ENCODE measurements at places on chromosomes 6 and 20. TPM values are rescaled to one million over a fixed set of nuclear protein-coding genes. Genes with fewer than 3 reads are reported as not detected.
A peak's percentile ranks its signal among the peaks of the same experiment; 100 is the strongest.

The CDH4 gene
- 0.05 TPM for total RNA-seq

The UBE2C gene
- 0.91 TPM for total RNA-seq

The PGC gene
- total RNA-seq = not detected

The SOX18 gene
- 30.5 TPM for total RNA-seq

The RNF5 gene
- total RNA-seq = 76.0 TPM

- no peak for DNase-seq
Measured at GRCh38 chr6:73710948-73711347, 14.9 kb downstream of the CD109 start.

DNA sequence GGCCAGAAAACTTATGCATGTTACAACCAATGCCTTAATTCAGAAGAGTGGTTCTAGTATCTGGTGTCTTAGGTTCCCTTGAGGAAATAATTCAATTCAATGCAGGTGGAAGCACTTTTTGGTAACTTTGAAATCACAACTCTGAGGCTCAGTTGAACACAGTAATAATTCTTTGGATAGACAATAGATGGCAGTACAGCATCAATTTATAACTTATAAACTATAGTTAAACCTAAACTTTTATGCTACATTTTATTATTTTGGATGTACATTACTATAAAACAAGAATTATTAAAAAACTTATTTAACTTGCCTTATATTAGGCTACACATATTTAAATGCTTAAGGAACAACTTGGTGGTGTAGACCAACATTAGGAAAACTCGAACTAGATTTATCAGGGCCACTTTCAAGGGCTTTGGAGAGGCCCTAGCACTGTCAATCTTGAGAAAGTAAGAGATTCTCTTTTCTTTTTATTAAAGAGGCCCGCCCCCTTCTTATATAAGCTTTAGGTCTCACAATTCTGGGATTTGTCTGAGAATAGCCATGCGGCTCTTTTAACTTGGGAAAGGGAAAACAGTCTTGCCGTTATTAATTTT lies 85.9 kb downstream of the CRYBG1 start:
- no peak for DNase-seq

DNA sequence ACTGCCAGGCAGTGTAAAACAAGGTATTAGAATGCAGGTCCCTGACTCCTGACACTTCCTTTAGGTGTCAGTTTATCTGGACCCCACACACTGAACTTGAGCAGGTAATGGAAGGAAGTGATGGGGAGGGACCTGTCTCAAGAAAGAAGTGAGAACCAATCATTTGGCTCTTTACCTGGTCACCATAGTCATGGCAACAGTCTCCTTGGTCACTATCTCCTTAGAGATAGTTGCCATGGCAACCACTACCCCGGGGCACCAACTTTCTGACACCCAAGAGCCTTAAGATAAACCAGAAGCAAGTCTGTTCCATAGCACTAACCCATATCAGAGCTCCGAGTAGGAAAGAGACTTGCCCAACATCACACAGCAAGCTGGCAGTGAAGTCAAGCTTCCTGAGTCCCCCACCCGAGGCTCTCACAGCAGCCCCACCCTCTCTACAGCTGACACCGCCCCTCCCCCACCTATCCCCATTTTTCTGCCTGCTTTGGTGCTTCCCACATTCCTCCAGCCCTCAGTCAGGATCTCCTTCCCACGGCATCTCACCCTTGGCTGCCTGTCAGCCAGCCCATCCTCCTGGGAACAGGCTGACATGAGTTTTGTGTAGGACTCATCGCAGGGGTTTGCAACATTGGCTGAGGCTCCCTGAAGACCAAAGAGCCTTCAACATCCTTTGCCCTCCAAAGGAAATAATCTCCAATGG lies 16.3 kb upstream of the HM13 start:
- peak; percentile 65 for DNase-seq

DNA sequence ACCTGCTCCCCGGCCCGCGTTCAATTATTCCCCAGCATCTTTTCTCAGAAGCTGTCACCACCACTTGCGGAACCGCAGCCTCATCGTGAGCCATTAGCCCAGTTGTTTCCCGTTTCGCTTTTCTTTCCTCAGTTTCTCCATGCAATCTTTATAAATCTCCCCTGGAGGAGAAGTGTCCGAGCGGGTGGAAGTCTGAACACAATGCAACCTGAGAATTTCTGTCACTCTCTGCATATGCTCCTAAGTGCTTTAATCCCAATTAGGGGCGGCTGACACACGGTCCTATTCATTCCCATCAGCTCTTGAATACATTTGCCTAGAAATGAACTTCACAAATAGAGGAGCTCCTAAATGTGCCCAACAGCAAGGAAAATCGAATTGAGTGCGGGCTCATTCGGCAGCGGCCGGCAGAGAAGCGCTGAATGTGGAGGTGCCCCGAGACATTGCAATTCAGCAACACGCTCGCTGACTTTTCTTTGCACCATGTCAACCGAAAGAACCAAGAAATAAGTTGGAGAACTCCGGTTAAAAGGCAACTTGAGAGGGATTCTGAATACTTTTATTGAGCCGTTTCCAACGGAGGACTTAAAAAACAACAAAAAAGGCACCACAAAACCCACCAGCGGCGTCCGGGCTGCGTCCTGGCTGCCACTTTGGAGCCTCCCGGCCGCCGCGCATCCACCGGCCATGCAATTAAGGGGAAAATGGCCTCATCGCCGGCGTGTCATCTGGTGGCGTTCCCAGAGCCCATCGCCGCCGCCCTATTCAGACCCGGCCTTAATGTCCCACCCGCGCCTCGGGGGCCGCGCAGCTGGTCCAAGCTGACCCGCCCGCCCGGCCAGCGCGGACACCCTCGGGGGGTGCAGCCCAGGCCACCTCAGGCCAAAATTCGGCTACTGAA lies 3.9 kb upstream of the PRDM13 start:
- DNase-seq = no peak

GRCh38 chr6:155120034-155120433 lies 124.9 kb downstream of the TIAM2 start:
- no peak for DNase-seq

GRCh38 chr6:44868910-44869309 lies 459.2 kb upstream of the RUNX2 start:
- DNase-seq = no peak

- DNase-seq = peak; percentile 68
Measured at GRCh38 chr6:11172501-11173327, 59.8 kb downstream of the NEDD9 start.

- no peak for DNase-seq
Measured at GRCh38 chr6:168709390-168709789, 268.4 kb downstream of the SMOC2 start.

DNA sequence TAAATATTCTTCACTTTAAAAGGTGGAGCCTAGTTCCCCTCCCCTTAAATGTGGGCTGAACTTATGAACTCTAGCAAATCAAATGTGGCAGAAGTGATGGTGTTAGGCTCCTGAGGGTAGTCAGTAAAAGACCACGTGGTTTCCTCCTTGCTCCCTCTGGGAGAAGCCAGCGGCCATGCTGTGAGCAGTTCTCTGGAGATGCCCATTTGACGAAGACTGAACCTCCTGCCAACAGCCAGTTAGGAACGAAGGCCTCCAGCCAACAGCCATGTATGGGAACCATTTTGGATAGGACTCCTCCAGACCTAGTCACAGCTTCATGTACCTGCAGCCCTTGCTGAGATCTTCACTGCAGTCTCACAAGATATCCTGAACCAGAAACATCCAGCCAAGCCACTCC lies 7.6 kb upstream of the MOCS1 start:
- no peak for DNase-seq

- no peak for DNase-seq
Measured at GRCh38 chr20:33280000-33280680, 2.9 kb upstream of the BPIFB1 start.

- no peak for DNase-seq
Measured at GRCh38 chr20:20031790-20032189, 14.6 kb downstream of the NAA20 start.

DNA sequence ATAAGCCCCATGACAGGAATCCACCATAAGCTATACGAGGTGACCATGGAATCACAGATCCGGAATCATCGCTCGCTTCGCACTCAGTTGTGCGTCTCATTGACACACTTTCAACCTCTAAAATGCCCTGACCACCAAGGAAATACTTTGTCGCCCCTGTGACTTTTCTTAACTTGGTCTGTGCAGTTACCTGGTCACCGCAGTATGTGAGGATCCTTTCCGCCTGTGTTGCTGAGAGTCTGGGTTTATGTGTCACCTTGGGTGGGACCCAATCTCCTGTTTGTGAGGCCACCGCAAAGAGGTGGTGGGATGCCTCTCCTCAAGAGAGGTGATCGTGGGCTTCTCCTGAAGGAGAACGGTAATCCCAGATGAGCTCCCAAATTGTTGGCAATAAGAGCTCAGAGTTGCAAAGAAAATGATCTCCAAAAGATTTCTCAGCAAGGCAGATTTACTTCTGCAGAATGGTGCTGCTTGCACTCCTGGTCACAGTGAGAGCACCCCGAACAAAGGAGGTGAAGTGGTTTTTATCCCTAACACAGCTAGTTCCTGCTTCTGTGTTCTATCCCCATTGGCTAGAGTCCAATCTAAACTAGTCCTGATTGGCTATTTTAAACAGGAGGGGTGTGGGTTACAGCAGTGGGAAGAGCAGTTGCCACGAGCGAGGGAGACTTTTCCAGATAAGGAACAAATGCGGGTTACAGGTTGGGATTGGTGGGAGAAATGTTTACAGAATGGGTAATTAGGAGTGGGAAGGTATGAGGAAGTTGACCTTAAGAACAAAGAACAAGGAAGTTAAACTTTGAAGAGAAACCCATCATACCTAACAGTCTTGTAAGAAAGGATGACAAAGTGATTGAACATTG lies 9.1 kb upstream of the ZNFX1 start:
- no peak for DNase-seq

- no peak for DNase-seq
Measured at GRCh38 chr20:19378058-19378457, 165.6 kb downstream of the SLC24A3 start.

DNA sequence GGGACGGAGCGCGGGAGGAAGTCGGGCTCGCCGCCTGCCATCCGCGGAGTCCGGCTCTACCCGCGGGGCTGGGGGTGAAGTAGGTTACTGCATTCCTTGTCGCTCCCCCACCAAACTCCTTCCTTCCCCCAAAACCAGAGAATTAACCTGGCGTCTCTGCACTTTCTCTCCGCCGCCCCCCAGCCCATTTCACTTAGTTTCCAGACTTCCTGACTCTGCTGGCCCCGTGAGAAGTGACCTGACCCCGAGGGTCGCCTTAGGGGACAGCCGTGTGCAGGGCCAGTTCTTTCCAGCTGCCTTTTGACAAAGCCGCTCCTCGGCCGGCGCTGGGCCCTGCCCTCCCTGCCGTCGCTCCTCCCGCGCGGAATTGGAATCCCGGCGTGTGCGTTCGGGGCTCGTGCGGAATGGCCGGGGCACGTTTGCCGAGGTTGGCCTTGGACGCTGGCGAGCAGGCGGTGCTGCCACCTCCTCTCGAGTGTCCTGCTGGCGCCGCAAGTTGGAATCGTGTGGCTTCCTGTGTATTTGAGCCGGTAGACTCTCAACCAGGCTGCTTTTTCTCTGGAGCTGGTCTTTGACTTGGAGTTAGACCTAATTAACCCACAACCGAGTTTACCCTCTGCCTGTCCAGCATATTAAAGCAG lies 650 bp downstream of the DCBLD1 start:
- peak; percentile 66 for DNase-seq

GRCh38 chr6:27332692-27333641 lies 20.9 kb upstream of the POM121L2 start:
- no peak for DNase-seq

DNA sequence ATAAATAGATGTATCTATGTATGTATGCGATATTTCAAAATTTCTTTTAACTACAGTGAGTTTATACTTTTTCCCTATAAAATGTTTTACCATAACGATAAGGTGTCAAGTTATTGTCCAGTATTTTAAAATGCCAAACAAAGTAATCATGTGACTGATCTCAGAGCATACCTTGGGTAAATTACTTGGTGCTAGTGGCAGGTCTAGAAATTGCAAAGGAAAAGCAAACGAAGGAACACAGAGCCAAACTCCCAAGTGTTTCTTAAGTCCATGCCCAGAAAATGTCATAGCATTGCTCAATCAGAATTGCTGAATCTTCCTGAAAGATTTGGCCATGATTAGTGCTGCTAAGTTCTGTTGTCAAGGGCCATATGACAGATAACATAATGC lies 77.5 kb downstream of the CAP2 start:
- no peak for DNase-seq

DNA sequence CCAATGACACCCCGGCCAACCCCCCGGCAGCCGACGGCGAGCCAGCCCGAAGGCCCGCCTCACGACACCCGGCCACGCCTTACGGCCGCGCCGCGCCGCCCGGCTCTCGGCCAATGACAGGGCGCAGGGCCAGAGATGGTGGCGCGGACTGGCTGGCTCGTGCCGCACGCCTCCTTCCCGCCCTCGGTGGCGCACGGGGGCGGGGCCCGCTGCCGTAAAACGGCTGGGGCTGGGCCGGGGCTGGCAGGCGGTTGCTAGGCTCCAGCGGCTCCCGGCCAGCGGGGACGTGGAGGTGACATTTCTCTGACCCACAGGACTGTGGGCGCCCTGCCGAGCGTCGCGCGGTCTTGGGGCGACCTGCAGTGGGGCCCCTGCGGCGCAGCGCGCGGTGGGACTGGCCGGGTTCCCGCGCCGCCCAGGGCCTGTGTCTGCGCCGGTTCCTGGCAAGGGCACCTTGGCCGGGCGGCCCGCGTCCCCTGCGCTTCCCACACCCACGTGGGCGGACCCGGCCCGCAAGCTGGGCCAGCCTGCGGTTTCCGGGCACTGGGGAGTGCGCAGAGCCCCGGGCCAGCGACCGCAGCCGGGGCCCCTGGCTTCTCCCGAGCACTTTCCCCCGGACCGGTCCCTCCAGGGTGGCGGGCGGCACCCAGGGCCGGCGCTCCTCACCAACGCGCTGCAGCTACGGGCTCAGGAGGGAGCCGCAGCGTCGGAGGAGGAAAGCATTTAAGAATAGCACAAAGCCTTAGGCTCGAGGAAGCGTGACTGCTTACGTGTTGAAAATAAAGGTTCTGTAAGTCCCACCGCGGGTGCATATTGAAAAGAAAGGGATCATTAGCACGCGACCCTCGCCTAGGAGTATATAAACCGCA lies at the start of gene MPC1:
MPC1 (minus strand) TSS at position 8 of the 869 bp plus-strand sequence. CDS start 64 bp downstream, outside the sequence.
- peak; percentile 98 for DNase-seq

DNA sequence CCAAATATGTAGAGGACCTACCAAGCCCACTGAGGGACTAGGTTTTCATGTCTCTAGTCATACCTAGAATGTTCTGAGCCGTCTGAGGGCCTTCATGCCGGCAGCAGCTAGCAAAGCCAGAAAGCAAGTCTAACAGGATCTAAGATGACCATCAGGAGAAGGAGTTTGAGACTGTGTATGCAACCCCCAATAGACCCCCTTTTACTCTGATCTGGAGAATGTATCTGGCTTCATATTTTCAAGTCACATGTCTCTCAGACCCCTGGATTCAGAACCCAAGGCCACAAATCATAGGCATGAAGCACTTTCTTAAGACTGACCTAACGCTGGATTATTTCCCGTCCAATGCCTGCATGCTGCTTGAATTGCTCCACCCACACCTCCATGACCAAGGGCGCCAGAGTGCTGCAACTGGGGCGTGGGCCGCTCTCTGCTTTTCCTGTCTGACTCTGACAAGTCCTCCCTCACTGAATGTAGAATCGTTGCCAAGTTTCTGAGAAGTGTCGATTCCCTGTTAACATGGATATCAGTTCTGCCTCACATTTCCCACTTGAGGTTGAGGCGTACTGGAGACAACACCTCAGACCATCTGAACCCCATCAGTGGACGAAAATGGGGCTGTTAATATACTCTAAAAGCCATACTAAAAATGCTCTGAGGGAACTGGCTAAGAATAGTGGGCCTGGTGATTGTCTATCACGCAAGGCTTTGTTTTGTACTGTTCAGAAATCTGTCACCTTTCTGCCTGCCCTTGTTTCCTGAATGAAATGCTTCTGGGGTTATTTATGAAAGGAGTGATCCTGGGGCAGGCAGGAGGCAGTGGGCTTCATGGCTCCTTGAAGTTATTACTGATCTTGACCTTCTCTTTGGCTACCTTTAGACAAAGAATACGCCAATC lies 23.9 kb upstream of the ASXL1 start:
- DNase-seq = peak; percentile 66

GRCh38 chr6:1858859-1859258 lies 249.1 kb downstream of the FOXC1 start:
- no peak for DNase-seq
